ENCODE measurements at places on chromosomes 1 and 21. TPM values are rescaled to one million over a fixed set of nuclear protein-coding genes. Genes with fewer than 3 reads are reported as not detected.

DNA sequence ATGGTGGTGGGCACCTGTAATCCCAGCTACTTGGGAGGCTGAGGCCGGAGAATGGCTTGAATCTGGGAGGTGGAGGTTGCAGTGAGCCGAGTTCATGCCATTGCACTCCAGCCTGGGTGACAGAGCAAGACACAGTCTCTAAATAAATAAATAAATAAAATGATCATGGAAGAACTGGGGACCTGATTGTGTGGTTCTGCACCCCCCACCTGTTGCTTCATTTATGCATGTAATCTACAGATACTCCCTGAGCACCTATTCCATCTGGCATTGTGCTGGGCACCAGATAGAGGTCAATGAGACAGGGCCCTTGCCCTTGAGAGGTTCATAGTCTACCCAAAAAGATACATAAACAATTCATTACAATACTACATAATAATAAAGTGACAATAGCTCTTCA, 11.0 kb upstream of the RHBG start:
- peaks cover 49% of the 10 kb centered on the region for H3K27me3 ChIP-seq
- no peak for DNase-seq
- H3K27ac ChIP-seq = no peak overlapping the region
- no peak overlapping the region for H3K4me3 ChIP-seq

- H3K4me1 ChIP-seq = peaks cover 4% of the 10 kb centered on the region
- H3K4me3 ChIP-seq = no peak overlapping the region
- no peak for DNase-seq
Measured at GRCh38 chr21:29313662-29314408, 15.1 kb downstream of the BACH1 start.

Gene DAB1
- not detected for total RNA-seq

Gene LAMB3
- 2.1 TPM for total RNA-seq

DNA sequence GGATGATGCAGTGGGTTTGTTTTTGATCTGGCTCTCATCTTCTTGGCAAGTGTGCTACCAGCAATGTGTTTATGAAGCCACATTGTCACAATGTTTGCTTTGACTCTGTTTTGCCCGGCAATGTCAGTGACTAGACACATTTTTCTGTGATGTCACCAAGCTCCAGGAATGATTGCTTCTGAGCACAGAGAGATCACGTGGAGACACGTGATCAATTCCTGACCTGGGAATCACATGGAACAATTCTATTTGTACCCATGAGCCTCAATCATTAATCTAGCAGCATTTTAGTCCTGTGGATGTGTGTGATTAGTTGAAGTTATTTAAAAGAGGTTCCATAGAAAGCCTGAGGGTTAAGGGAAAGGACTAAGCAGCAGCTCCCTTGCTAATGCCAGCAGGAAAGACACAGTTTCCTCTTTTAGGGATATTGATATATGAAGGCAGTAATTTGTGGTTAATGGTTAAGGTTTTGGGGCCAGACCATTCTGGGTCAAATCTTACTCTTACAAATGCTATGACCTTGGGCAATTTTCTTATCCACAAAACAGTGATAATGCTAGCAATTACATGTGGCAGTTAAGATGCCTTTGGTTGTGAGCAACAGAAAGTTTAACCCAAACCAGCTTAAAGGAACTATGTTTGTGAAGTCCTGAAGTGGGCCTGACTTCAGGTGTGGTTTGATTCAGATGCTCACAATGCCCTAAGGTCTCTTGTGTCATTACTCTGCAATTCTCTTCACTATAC, 59.0 kb downstream of the FASLG start:
- peaks cover 3% of the 10 kb centered on the region for H3K4me1 ChIP-seq
- H3K36me3 ChIP-seq = no peaks in the 10 kb centered on the region
- no peak overlapping the region for H3K4me3 ChIP-seq
- DNase-seq = no peak
- H3K27ac ChIP-seq = no peak overlapping the region

- H3K4me1 ChIP-seq = no peaks in the 10 kb centered on the region
- H3K36me3 ChIP-seq = no peaks in the 10 kb centered on the region
- no peak overlapping the region for H3K27ac ChIP-seq
- no peaks in the 10 kb centered on the region for H3K27me3 ChIP-seq
Measured at GRCh38 chr1:177800400-177801088, 169.3 kb downstream of the SEC16B start.
